ENCODE measurements at places on chromosomes 2 and 18.

DNA sequence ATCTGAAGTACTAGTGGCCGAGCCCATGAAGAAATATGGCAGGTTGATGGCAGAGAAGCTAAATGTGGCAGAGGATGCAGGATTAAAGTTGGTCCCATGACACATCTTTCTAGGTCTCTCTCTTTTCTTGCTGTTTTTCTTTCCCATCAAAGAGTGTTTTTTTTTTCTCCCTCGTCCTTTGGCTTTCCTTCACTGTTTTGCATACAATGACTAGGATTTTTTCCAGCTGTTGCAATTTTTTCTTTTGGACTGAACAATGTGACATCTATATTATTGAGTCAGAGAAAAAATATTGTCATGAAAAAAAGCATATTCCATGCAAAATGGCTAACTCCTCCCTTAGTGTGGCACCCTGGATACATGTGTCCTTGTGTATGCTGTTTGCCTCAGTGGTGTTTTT lies 939.5 kb upstream of the FANCL start:
- no peak for DNase-seq

GRCh38 chr2:48979691-48980090 lies 174.6 kb downstream of the FSHR start:
- DNase-seq: no peak

DNA sequence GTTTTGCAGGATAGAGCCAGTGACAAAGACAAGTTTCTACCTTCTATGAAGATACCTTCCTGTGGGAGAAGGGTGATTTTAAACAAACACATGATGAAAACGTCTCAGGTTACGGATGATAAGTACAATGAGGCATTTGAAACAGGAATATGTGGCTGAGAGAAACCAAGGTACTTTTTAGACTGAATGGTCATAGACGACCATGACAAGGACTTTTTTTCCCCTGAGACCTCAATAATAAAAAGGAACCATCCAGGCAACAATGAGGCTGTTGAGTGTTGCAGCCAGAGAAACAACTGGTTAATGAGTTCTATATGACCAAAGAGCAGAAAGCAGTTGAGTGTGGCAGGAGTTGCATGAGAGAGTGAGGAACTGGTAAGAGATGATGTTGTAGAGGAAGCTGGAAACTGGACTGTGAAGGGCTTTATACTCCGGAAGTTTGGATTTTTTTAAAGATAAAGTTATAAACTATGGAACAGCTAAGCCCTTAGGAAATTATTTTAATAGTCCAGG lies 306.1 kb upstream of the CYRIA start:
- no peak for DNase-seq

GRCh38 chr18:77207540-77207939 lies 42.1 kb upstream of the GALR1 start:
- DNase-seq: peak; percentile 88

DNA sequence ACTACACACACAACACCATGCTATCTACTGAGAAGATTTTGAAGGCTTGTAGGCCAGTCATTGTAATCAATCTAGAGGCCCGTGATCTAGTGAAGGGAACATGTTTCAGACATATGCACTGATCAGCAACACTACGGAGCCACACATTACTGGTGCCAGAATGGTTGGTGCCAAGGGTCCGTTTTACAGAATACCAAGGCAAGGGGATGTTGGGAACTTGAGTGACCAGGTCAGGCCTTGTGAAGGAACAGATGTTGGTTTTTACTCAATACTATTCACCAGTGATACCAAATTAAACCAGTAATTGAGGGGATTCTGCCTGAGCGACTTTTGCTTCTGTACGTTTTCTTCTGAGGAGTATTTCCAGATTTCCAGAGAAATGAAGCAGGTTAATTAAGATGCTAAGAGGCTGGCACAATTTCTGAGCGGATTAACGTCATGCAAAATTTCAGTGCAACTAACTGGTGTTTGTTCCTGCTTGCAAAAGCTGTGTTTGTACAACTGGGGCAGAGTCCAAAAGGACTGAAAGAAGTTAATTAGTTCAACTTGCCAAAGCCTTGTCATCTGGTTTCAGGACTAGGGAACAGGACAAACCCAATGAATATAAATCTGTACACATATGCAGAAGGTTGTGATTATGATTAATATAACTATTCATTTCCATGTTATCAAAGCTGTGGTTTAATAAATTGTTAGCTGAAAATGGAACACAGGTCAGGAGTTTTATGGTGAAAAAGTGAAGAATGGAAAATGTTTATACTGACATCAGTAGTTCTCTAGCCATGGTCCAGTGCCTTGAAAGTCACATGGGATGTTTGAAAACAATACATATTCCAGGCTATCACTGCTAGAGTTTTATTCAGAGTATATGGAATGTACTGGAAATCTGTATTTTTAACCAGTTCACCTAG lies 432.1 kb upstream of the DCC start:
- DNase-seq: no peak

- no peak for DNase-seq
These were observed 20.6 kb upstream of the GCC2 start for GRCh38 chr2:108428286-108429009.

- DNase-seq: no peak
These were observed 83.1 kb downstream of the BCL11A start for GRCh38 chr2:60470340-60470739.

GRCh38 chr2:65691816-65692215 lies 259.4 kb upstream of the SPRED2 start:
- no peak for DNase-seq

DNA sequence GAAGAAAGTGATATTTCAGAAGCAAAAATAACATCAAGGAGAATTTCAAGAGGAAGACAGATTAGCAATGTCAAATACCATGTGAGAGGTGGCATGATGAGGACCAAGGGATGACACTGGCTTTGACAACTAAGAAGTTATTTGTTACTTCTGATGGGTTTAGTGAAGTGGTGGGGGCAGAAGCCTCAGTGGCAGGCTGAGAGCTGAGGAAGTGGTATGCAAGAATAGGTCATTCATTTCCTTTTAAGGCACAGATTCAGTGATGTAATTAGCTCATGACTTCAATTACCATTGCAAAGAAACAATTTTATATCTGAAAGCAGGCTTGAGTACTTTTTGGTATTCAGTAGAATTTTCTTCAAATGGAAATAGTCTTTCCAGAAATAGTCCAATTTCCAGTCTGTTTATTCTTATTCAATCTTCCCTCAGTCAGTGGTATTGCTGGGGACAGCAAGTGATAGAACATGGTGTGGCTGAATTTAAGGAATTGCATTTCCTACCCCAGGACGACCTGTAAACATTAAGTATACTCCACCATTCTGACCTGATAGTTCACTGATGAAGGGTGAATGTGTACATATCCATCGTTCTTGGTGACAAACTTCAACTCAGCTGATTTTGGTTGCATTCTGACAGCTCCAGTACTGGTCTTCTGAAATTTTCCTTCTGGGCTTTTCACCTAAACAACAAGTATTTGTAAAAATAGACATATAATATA lies 28.2 kb downstream of the GEMIN6 start:
- peak; percentile 85 for DNase-seq

DNA sequence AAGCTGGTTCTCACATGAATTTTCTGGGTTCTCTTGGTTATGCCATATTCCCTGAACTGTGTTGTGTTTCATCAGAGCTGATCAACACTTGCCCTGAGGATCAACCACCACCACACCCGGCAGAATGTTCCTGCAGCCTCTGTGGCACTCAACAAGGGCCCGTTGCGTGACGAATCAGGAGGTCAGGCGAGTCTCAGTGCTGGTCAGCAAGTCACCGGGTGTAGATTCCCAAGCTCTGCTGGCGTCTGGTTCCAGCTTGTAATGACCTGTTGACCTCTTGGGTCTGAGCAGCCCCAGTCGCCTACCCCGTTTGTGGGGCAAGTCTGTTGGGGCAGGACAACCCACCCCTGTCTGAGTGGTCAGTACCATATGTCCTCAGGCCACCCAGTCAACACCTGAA lies 46.0 kb downstream of the ADCY3 start:
- DNase-seq: peak; percentile 88

DNA sequence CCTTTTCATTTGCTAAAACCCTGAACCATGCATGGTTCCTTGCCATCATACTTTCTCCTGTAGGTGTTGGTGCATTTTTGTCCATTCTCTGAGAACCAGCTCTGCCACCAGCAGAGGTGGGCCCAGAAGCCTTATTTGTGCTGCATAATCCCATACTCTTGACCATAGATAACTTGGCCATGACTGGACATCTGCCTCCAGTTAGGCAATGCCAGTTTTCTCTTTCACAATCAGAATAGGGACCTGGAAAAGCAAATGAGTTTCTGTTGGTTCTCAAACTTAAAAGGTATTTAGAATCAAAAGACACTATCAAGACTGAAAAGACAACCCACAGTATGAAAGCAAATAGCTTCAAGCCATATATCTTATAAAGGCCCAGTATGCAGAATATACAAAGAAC lies 167.3 kb downstream of the MAIP1 start:
- DNase-seq: no peak

DNA sequence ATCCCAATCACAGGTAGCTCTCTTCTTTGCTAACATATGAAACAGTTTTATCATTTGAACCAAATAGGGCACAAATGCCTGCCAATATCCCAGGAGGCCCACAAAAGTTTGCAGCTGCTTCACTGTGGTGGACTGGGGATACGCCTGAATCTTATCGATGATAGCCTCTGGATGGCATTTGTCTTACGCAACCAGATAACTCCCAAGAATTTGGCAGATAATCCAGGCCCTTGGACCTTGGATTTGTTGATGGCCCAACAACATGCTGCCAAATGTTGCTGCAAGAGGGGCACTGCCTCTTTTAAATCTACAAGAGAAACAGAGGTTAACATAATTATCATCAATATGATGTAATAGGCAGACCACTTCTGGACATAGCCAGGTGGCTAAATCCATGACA lies 587.1 kb upstream of the LRRTM4 start:
- DNase-seq: no peak

DNA sequence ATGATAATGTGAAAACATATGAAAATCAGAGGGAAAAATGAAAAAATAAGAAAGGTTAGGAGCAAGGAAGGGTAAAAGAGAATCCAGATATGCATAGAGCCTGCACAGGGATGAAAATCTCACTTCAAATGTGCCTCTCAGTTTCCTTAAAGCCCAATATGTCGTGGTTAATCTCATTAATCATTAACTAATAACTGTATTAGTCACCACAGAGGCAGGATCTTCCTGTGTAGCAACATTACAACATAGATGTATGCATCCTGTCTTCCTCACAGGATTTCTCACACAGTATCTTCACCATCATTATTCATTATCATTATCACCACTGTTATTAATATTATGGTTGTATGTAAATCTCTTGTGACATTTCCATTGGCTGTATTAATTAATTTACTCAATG lies 361.2 kb upstream of the SOX11 start:
- DNase-seq: no peak

Data from suppressor macrophage (primary cell).